Activated naive CD4-positive, alpha-beta T cell (primary cell): ENCODE measurements at places on chromosomes 2 and 18.

GRCh38 chr2:160292225-160292624 is 92.2 kb upstream of the ITGB6 start:
- DNase-seq, result no peak

DNA sequence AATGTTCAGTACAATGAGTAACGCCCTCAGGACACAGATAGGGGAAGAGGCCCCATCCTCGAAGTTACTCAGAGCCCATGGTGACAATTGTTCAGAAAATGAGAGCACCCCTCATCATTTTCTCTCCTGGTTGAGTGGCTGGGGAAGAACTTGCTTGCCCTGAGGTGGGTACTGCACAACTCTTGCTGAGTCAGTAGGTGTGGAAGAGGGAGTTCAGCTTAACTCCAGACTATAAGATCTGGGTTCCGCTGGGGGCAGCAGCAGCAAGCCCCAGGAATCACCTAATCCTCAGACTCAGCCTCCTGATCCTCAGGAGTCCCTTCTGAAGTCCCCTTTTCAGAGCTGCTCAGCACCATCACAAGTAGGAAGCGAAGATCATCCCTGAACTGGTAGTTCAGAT is 123.7 kb downstream of the PIEZO2 start:
- no peak for DNase-seq

- DNase-seq, result no peak
These were observed 38.1 kb upstream of the CCBE1 start for GRCh38 chr18:59735269-59735860.

- DNase-seq, result no peak
These were observed 75.6 kb downstream of the MBP start for GRCh38 chr18:77057006-77057395.

GRCh38 chr18:80105369-80106167 is 3.5 kb upstream of the ADNP2 start:
- DNase-seq, result no peak

DNA sequence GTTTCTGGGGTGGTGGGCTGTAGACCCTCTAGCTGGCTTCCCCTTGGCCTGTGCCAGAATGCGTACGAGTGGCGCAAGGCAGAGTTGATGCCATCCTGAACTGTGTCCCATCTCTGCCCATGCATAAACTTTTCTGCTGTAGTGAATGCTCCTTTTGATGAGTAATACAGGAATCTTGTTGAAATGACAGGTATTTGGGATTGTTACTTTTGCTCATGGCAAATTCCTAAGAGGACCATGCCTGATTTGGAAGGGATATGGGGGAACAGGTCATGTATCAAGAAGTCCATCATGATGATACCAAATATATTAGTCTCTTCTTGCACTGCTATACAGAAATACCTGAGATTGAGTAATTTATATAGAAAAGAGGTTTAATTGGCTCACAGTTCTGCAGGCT is 648.0 kb downstream of the SLC4A3 start:
- DNase-seq, result no peak

DNA sequence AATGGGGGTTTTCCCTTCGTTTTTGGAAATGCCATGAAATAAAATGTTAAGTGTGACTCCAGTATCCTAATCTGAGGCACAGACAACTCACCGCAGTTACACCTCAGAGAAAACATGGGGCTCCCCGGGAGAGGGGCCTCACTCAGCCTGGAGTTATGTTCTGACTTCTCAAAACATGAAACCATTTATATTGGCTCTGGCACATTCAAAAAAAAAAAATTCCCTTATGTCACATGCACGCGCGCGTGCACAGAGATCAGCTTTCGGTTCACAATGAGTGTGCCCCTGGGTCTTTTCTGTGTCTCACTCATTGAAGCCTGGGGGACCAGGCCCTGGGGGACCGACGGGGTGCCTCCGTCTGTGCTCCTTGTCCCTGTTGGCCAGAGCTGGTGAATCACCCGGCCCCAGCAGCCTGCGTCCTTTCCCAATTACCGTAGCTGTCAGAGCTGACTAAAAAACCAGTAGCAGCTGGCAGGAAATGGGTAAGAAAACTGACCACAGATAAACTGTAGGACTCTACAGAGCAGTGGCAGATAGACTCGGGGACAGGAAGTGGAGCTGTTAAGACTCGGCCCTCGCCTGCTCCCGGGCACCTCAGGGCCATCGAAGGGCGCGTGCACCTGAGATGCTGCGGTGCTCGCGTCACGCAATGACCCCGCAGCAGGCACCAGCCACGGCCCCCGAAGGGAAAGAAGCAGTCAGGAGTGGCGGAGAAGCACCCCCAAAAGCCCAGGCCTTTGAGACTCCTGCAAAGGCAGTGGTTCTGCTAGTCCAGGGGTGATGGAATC is 138.3 kb upstream of the ID2 start:
- no peak for DNase-seq

- DNase-seq, result no peak
These were observed 35.0 kb downstream of the NDC80 start for GRCh38 chr18:2606335-2606734.

- no peak for DNase-seq
These were observed 7.5 kb upstream of the RND3 start for GRCh38 chr2:150495001-150495400.

GRCh38 chr2:138718405-138718804 is 61.8 kb downstream of the NXPH2 start:
- DNase-seq, result no peak

DNA sequence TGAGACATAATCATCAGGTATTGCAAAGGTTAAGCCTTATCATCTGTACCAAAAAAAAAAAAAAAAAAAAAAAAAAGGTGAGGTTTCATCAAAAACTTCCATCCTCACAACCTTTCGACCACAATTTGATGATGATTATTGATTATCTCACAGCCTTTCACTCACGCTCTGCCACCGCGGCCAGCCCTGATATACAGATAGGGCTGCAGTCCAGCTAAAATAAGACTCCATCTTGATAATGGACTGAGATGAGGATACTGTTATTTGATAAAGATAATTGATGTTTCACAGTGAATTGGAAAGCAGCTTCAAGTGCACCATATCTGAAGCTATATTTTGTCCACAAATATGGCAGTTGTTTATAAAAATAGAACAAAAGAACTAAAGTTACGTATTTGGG is 159.7 kb upstream of the BOD1L2 start:
- no peak for DNase-seq
